Activated CD8-positive, alpha-beta T cell treated with anti-CD3 and anti-CD28 coated beads, Interleukin-2, amount 10 ng/mL, durations not matched to agents 7 days and 5 days (primary cell): ENCODE measurements at places on chromosomes 2 and 18.

- no peaks in the 10 kb centered on the region for H3K36me3 ChIP-seq
- peaks cover 4% of the 10 kb centered on the region for H3K27me3 ChIP-seq
- H3K4me3 ChIP-seq = no peak overlapping the region
- DNase-seq = peak; percentile 32
- peak overlapping the region; percentile 51 for H3K27ac ChIP-seq
Measured at GRCh38 chr2:8631465-8632005, 50.3 kb upstream of the ID2 start.

DNA sequence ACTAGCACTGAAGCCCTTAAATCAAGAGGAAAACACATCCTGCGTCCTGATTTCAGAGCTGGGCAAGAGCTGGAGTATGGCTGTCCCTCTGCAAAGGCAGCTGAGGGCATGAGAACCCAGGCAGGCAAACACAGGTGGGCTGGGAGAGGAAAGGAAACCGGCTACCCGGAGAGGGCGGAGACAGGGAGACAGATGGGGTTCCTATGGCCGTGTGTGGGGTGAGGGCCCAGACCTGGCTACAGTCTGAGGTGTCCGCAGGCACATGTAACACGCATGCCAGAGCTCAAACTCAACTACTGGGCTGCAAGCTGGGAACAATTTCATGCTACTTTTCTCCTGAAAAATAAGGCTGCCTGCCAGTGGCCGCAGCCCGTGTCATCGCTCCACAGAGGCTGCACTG, 2.7 kb downstream of the COPS9 start:
- peaks cover 28% of the 10 kb centered on the region for H3K4me1 ChIP-seq
- H3K27me3 ChIP-seq = no peaks in the 10 kb centered on the region
- H3K4me3 ChIP-seq = no peak overlapping the region
- H3K27ac ChIP-seq = no peak overlapping the region
- DNase-seq = no peak
- peaks cover 31% of the 10 kb centered on the region for H3K36me3 ChIP-seq

DNA sequence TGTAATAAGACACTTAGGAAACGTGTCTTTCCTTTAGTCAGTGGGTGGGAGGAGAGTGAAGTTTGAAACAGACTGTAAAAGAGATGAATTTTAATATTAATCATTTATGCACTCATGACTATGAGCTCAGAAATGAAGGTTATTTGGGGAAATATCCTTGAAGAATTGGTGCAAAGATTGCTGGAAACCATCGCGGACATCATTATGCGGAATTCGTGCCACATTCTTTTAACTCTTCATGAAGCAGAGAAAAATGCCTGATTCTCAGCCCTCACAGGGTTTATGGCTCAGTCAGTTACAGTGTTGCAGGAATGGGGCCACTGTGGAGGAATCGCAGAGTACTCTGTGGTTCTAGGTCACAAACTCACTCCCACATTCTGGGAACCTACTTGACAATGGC, 109.7 kb downstream of the RGPD3 start:
- no peak for DNase-seq
- H3K27me3 ChIP-seq = peaks cover 32% of the 10 kb centered on the region
- H3K4me3 ChIP-seq = no peak overlapping the region
- peaks cover 4% of the 10 kb centered on the region for H3K4me1 ChIP-seq
- H3K36me3 ChIP-seq = no peaks in the 10 kb centered on the region

DNA sequence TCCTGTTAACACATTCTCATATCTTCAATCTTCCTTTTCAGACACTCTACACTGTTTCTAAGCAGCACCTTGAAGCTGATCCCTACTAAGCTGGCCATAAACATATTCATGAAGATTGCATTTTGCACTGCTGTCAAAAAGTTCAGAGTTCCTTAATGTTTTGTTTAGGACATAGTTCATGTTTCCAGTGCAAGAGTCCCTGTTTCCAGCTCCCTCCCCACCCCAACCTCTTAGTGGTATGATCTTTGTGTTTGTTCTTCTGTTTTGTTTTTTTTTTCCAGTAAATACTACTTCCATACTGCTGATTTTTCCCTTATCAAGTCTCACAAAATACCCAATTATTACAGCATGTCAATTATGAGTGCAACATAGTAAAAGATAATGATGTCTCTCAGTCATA, 4.1 kb upstream of the SLC40A1 start:
- H3K4me1 ChIP-seq = peaks cover 16% of the 10 kb centered on the region
- no peak for DNase-seq
- H3K4me3 ChIP-seq = no peak overlapping the region
- peaks cover 40% of the 10 kb centered on the region for H3K27me3 ChIP-seq
- no peak overlapping the region for H3K27ac ChIP-seq
- H3K36me3 ChIP-seq = no peaks in the 10 kb centered on the region

- H3K27ac ChIP-seq = no peak overlapping the region
- H3K4me1 ChIP-seq = no peaks in the 10 kb centered on the region
Measured at GRCh38 chr2:79903222-79904000, 390.6 kb downstream of the CTNNA2 start.

GRCh38 chr2:41899189-41899588, 148.6 kb upstream of the PKDCC start:
- peaks cover 16% of the 10 kb centered on the region for H3K4me1 ChIP-seq
- no peak overlapping the region for H3K4me3 ChIP-seq
- H3K27me3 ChIP-seq = peaks cover 37% of the 10 kb centered on the region
- H3K27ac ChIP-seq = no peak overlapping the region
